Kidney (tissue), 22 donors: ENCODE measurements at places on chromosomes 4 and X. TPM values are rescaled to one million over a fixed set of nuclear protein-coding genes. Genes with fewer than 3 reads are reported as not detected.

The FAM53A gene
- 2.9 TPM for total RNA-seq

The SPANXA2 gene
- total RNA-seq = not detected

- no peak for DNase-seq
- H3K27me3 ChIP-seq = no peaks in the 10 kb centered on the region
These were observed 5.3 kb downstream of the ARSF start for GRCh38 chrX:3046253-3047240.

The ADH7 gene
- total RNA-seq = not detected

The PROM1 gene
- 276 TPM for total RNA-seq

GRCh38 chr4:167452922-167453430 lies 218.7 kb upstream of the SPOCK3 start:
- no peak overlapping the region for H3K27ac ChIP-seq
- no peak for DNase-seq
- H3K27me3 ChIP-seq = no peaks in the 10 kb centered on the region
- no peak overlapping the region for H3K4me3 ChIP-seq
- no peaks in the 10 kb centered on the region for H3K36me3 ChIP-seq

- H3K27me3 ChIP-seq = no peaks in the 10 kb centered on the region
These were observed 106.3 kb downstream of the TRAPPC11 start for GRCh38 chr4:183765251-183765911.

The PARM1 gene
- 62.3 TPM for total RNA-seq
